ENCODE measurements at places on chromosomes 5 and 9.
A peak's percentile ranks its signal among the peaks of the same experiment; 100 is the strongest.

DNA sequence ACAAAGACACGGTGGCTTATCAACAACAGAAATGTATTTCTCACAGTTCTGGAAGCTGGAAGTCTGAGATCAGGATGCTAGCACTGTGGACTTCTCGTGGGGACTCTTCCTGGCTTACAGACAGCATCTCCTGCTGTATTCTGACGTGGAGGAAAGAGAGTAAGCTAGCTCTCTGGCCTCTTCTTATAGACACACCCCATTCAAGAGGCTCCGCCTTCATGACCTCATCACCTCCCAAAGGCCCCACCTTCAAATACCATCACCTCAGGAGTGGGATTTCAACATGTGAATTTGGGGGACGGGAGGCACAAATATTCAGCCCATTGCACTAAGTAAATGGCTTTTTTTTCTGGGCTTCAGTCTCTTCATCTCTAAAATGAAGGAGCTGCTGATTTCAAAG, 27.6 kb downstream of the KCNMB1 start:
- no peak for DNase-seq

DNA sequence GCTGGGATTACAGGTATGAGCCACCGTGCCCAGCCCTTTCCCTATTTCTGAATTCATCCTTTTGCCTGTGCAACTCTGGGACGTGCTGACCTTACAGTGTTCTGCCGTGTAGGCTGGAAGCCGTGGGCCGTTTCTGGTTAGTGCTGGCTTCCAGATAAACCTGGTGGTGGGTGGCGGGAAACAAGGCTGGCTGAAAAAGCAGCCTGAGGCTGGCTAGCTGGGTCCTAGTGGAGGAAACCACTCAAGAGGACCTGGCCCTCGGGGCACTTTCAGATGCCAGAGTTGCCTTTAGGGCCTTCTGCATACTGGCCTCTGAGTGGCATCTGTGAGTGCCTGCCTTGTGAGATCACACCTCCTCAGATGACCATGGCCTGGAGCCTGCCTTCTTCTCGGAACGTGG, 26.9 kb downstream of the GALNT12 start:
- DNase-seq = no peak

GRCh38 chr9:83965350-83966208, 14.4 kb downstream of the HNRNPK start:
- no peak for DNase-seq

- no peak for DNase-seq
Observed at GRCh38 chr9:76395381-76395780, 1.2 kb upstream of the RFK start.

DNA sequence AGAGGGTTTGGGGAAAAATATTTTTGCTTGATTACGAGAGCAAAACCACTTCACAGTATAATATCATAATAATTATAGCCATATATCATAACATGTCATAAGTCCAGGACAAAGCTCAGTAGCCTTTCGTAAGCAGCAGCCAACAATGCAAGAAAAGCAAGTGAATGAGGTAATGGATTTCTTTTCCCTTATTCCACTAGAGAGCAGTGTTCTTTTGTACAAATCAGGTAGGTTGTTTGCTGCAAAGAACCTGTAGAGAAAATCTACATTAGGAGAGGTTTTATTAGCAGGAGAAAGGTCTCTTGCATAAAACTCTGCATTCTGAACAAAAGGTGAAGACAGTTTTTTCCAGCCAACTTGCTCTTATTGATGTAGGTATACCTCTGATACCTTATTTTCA, 1033.4 kb downstream of the TLE4 start:
- DNase-seq = no peak

GRCh38 chr5:141512390-141512910, 23.6 kb downstream of the PCDHGC5 start:
- peak; percentile 92 for DNase-seq

DNA sequence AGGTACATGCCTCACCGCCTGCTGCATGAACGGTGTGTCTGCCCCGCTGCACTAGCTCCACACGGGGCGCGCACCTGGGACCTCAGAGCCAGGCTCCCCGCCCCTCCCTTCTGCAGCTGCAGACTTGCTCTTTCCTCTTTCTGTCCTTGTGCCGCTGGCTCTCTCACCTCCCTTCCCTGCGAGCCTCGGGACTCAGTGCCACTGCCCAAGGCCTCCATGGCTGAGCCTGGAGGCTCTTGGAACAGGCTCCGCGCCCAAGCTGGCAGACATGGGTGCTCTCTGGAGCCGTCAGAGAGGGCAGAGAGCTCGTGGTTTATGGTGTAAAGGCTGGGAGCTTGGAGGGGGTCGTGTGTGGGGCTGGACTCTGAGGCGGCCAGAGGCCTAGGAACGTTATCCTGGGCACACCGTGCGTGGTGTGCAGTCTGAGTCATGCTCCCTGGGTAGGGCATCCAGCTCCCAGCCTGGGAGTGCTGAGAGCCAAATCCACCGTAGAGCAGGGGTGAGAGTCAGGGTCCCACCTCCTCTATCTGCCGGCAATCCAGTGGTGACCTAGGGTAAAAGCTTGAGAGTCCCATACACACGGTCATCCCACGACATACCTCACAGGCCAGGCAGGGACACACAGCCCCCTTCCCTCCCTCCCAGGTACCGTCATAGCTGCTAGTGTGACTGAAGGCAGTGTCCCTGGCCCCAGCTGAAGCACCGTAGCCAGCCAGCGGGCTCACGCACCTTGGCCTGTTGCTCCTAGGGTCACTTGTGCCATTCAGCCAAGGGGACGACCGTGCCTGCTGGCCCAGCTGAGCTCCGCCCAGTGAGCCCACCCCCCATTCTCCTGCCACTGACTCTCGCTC, 22.4 kb downstream of the GOLGA2 start:
- DNase-seq = no peak

DNA sequence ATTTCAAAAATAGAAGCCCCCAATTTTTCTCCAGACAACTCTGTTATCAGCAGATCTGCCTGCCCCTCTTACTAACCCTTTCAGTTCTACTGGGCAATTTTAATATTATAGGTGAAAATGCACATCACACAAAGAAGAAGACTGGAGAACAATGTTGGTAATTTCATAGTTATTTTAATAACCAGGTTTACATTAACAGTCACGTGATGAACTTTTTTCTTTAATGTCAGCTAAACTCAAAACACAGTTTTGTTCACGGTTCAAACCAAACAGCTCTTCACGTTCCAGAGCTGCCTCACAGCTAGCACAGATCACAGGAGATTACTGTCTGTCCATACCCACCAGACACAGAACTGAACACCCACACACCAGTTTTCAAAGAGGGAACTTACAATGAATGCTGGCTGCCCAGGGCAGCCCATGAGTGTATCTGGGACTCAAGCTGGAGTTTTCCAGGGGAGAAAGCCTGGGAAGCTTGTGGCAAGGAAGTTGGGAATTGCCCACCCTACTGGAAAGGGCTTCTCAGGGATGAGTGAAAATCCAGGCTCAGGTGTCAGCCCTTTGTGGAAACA, 119.1 kb downstream of the DPYSL3 start:
- DNase-seq = no peak

DNA sequence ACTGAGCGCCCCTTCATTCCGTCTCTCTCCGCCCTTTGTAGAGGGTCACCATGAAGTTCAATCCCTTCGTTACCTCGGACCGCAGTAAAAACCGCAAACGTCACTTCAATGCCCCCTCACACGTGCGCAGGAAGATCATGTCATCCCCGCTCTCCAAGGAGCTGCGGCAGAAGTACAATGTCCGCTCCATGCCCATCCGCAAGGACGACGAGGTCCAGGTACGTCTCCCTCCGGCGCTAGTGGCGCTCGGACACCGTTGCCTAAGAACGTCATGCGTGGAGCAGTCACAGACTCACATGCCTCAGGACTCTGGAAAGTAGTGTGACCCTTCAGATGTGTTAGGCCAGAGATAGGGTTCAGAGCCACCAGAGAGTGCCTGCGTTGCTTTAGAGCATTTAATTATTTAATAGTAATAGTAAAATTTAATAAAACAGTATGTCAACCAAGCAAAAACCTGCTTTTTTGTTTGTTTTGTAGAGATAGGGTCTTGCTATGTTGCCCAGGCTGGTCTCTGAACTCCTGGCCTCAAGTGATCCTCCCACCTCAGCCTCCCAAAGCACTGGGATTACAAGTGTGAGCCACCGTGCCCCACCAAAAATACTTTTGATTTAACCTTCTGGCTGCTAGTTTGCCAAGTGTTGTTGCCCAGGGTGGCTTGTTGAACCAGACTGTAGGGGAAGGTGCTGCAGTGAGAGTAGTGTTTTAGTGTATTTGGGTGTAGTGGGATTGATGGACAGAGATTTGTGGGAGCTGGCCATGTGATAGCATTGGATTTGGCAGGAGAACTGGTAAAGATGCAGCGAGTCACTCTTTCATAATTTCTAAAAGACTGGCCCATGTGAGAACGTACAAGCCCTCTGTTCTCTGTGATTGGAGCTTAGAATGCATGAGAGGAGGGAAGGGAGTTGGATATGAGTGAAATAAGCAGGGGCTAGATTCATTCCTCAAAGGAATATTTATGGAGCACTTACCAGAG, 888 bp downstream of the RPL26L1 start:
- DNase-seq = no peak

- no peak for DNase-seq
Observed at GRCh38 chr5:73174100-73174815, 1.3 kb downstream of the TMEM174 start.

- DNase-seq = no peak
Observed at GRCh38 chr9:115378241-115378640, 260.3 kb upstream of the TNC start.

GRCh38 chr9:93996863-93997262, 41.7 kb upstream of the BARX1 start:
- DNase-seq = no peak
